ENCODE measurements at places on chromosomes 7 and 10.

- DNase-seq = peak; percentile 53
Measured at GRCh38 chr10:13371897-13372470, 23.9 kb upstream of the SEPHS1 start.

- DNase-seq = no peak
Measured at GRCh38 chr10:71727105-71727737, 7.6 kb upstream of the C10orf105 start.

- DNase-seq = no peak
Measured at GRCh38 chr7:113247198-113247597, 128.8 kb upstream of the SMIM30 start.

DNA sequence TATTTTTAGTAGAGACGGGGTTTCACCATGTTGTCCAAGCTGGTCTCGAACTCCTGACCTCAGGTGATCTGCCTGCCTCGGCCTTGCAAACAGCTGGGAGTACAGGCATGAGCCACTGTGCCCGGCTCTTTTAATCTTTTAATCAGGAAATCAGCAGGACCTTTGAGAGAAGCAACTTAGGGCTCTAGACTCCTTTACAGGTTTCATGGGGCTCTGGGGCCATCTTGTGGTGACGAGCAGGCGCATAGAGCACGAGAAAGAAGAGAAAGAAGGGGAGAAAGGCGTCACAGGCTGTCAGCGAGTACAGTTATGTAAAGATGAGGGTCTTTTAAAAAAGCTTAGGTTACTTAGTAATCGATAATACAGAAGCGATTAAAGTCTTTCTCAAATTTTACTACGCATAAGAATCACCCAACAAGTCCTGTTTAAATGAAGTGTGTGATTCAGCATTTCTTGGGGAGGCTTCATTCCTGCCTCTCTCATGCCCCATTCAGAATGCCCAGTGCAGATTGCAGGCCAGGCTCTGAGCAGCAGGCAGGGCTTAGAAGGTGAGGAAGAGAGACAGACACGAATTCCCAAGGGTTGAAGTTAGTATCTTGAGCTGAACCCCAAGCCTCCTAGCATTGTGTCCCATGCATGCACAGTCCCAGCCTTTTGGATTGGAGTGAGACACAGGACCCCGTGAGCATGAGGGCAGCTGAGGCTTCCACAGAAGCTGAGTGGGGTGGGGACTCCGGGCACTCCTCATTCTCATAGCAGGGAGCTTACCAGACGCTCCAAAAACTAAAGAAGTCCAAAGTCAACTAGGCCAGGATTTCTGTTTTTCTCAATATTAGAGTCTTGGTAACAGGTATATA, 23.6 kb upstream of the PFKP start:
- DNase-seq = peak; percentile 17

GRCh38 chr7:69419934-69420333, 178.3 kb upstream of the AUTS2 start:
- no peak for DNase-seq

- no peak for DNase-seq
Measured at GRCh38 chr10:103780242-103781149, 74.9 kb downstream of the SH3PXD2A start.

- no peak for DNase-seq
Measured at GRCh38 chr7:26787701-26788100, 76.7 kb downstream of the SKAP2 start.

DNA sequence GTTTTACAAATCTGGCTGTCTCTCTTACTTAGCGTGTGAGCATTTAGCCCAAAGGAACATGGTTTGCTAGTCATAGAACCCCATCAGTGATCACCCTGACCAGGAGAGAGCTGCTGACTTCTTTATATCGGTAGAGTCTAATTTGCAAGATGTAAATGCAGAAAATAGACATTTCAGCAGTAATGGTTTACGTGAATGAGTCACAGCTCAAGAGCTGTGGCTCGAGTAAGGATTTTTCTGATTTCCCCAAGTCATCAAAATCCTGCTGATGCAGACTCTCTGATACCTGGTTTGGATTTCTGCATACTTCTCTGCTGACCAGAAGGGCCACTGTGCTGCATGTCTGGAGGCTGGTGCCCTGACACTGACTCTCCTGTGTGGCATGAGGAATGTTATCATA, 25.7 kb downstream of the NUB1 start:
- no peak for DNase-seq

GRCh38 chr10:128519581-128519980, 393.4 kb upstream of the MKI67 start:
- DNase-seq = no peak

GRCh38 chr7:10268034-10268433, 705.6 kb upstream of the PHF14 start:
- DNase-seq = no peak

- DNase-seq = no peak
Measured at GRCh38 chr10:18000601-18001000, 48.9 kb downstream of the SLC39A12 start.

DNA sequence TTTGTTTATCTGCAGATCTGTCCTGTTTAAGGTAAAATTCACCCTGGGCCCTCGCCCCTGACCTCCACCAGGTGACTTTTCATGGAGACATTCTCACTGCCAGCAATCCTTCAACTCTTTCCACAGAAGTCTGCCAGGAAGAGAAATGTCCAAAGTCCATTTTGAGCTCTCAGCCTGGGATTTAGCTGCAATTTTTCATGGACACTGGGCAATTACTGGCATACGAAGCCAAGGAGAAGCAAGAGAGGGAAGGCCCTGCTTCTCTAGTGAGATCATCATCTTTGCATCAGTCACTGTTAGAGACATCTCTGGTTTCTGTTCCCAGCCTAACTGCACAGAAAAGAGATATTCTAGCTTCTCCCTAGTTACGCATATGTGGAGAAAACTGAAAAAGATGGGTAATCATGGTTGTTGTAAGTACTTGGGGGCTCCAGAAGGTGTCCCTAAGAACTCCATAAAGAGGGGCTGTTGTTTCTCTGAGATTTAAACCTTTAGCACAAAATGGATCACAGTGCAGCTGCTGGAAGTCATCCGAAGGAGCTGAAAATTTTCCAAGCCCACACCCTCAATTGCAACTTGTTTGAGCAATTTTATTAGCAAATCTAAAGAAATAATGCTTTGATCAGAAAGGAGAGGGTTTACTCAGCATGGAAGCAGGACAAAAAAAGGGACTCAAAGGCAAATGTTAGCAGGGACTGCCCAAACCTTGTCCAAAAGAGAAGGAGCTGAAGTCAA, 168.9 kb downstream of the SNX10 start:
- DNase-seq = no peak

DNA sequence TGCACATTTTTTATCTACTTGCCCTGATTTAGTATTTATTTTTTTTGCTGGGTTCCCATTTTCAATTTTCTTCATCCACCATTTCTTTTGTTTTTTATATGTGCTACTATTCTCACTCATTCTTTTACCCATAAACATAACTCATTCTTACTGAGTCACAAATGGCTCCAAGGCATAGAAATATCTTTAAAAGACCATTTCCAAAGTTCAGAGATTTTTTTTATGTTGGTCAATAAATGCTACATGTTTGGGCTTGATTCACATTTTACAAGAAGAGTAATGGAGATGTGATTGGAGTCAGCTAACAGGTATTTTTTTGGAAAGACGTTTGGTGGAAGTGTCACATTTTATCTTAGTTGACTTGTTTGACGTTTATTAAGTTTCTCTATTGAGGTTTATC, 1303.2 kb upstream of the LRRTM3 start:
- DNase-seq = no peak

DNA sequence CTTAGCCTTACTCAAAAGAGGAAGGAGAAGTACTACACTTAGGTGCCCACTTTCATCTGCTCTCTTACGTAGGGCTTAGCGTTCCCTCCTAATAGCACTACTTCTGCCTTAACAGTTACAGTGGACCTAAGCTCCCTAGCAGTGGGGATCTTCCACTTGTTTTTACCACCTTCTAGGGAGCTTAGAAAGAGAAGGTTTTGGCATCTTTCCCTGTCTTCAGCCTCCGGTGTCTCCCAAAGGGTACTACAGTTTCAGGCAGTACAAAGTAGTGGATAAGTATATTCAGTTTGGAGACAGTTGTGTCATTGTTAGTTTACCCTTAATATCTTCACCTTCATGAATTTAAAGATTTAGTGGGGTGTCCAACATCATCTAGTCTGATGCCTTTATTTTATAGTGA, 14.6 kb downstream of the CHRM2 start:
- DNase-seq = no peak

GRCh38 chr10:15155978-15156656, 12.4 kb downstream of the NMT2 start:
- DNase-seq = no peak

DNA sequence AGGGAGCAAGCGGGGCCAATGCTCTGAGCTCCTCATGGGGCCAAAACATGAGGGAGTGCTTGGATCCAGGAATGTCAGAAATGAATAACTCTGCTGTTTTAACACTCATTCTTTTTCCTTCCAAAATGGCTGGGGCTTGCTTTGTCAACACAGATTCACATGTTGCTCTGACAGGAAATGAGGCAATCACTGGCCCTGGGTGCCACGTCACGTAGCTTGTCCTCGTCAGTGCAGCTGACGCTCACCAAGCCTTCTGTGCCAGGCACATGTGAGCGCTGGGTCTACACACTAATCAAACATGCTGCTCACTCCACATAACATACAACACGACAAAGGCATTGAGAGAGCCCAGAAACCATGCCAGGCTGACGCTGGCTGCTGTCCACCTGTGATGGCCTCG, 198.9 kb downstream of the WDR37 start:
- DNase-seq = no peak

DNA sequence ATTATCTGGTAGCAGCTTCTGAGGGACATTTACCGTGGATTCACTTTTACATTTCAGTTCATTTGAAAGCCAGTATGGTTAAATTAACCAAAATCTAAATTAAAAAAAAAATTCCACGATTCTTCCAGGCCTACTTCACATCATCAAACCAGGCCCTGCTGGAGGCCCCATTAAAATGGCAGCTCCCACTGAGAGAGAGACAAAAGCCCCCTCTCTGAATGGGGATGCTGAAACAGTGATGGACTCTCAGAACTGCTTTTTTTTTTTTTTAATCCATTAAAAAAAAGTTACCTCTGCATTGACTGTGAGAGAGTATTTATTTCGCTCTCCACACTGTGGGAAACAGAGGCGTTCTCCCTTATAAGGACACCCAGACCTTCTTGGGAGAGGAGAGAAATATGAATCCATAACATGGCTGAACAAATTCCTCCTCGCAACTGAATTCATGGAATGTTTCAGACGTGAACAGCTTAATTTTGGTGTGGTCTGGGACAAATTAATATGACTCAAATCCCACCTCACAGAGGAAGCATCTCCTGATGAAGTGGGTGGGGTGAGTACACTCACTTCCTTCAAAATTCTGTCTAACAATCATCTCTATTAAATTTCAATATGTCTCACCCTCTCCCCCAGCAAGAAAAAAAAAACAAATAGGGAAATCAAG, 73.5 kb downstream of the SAMD9 start:
- DNase-seq = no peak

DNA sequence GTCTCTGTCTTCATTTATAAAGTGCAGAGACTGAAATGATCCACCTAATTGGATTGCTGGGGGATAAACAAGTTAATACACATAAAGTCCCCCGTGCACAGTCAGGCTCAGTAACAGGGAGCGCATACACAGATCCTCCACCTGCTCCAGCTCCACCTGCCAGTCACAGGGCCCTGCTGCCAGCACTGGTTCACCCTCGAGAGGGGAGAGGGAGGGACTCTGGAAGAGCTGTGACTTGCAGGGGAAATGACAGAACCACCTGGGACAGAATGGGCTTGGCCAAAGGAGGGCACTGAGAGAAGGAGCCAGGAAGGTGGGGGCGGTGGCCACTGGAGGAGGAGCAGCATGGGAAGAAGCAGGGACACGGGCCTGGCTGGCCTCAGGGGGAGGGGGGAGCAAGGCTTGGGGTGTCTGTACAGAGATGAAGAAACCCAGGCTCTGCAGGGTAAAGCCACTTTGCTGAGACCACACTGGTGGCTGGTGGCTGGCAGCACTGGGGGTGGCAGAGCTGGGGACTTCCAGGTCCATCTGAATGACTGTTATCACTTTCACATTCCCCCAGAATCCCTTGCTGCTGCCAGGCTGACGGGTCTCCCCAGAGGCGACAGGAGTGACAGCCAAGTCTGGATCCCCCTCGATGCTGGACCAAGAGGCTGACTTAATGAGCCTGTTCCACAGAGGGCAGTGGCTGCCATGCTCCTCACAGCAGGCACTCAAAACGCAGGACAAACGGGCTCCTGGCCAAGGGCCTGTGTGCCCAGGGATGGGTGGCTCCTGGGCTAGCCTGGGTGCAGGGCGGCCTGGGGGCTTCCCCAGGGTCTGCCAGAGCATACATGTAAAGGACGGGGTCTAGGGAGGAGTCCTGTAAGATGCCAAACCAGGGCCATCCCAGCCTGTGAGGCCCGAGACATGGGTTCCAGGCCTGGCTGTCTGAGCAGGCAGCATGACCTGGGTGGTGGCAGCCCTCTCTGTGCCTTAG, 151.1 kb downstream of the SH3PXD2A start:
- DNase-seq = no peak

- no peak for DNase-seq
Measured at GRCh38 chr7:17103984-17104383, 194.5 kb upstream of the AHR start.

DNA sequence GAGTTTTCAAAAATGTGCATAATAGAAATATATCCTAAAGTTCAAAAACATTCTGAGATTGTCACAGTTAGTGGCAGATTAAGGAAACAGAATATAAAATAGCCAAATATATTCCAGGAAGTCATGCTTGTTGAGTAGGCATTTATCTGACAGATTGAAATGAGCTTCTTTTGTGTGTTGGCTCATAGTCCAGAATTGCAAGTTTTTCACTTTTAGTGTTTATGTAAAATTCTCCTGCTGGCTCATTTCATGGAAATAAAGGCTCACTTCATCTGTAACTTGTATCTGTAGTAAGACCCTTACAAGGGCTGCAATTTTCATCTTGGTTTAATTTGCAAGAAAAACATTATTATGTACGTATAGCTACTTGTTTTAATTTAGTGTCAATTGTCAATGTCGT, 93.5 kb downstream of the MCU start:
- no peak for DNase-seq

GRCh38 chr7:7652798-7653540, 12.4 kb downstream of the UMAD1 start:
- DNase-seq = no peak

- no peak for DNase-seq
Measured at GRCh38 chr10:60315311-60315710, 74.4 kb downstream of the ANK3 start.

GRCh38 chr10:76310588-76311080, 879.2 kb downstream of the LRMDA start:
- no peak for DNase-seq

DNA sequence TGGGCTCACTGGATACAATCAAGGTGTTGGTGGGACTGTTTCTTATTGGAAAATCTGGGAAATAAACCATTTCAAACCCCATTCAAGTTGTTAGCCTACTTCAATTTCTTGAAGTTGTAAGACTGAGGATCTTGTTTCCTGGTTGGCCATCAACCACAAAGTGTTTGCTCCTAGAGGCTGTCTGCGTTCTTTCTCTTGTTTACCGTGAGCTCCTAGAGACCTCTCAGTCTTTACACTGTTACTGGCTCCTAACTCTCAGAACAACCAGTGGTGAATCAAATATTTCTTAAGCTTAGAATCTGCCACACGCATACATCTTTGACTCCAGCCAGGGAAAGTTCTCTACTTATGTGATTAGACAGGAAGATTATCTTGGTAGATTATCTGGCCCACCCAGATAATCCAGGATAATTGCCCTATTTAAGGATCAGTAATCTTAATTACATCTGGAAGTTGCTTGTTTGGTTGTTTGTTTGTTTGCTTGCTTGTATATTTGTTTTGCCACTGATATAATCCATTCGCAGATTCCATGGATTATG, 798.7 kb downstream of the IPMK start:
- DNase-seq = no peak

GRCh38 chr7:22351329-22351692, 5.6 kb downstream of the RAPGEF5 start:
- DNase-seq = no peak
